CD4-positive, alpha-beta T cell treated with Interleukin-17A for 4 hours (primary cell): ENCODE measurements at places on chromosomes 11 and 22.

DNA sequence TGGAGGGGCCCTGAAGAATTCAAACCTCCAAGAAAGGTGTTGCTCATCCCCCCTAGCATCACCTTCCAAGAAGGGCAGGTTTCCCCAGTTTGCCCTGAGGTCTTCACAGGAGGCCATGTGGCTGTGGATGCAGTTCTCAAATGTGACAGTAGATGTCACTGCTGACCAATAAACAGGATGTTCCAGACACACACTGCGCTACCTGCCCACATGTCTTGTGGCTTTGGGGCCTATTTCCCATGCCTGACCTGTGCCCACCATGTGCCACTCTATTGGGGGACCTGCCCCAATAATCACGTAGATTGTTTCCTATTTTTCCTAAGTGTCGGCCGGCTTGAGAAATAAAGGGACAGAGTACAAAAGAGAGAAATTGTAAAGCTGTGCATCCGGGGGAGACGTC, 4.5 kb downstream of the GSTT2 start:
- peak; percentile 70 for DNase-seq

GRCh38 chr11:34647131-34647530, 26.2 kb downstream of the EHF start:
- DNase-seq, result no peak

DNA sequence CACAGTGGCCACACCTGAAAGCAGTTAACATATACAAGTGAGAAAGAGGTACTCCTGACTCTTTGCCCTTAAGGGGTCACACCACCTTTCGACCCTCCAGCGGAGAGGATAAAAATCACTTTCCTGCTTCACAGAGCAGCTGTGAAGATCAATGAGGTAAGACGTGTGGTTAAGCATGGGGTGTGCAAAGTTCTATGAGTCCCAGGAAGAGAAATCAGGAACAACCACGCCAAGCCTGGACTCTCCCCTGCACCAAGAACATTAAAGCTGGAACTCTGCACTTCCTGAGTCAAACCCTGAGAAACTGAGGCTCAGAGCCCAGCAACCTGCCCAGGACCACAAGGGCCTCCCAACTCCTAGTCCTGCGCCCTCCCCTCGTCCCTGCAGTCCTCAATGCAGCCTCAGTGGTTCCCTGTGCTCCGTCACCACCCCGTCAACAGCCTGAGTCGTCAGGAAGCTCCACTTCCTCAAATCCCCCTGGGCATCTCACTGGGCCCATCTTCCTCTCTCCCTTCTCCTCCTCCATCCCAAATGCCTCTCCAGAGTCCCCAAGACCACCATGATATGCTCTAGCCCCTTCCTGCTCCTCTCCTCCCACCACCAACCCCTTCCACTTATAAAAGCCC, 17.7 kb downstream of the TNKS1BP1 start:
- no peak for DNase-seq

GRCh38 chr11:33358150-33358831, 101.1 kb downstream of the HIPK3 start:
- DNase-seq, result no peak

GRCh38 chr22:19705181-19705934, 8.9 kb upstream of the SEPTIN5 start:
- DNase-seq, result no peak

GRCh38 chr11:35363854-35364780, 55.2 kb downstream of the SLC1A2 start:
- DNase-seq, result no peak
